ENCODE measurements at places on chromosomes 1 and 21. TPM values are rescaled to one million over a fixed set of nuclear protein-coding genes. Genes with fewer than 3 reads are reported as not detected.

DNA sequence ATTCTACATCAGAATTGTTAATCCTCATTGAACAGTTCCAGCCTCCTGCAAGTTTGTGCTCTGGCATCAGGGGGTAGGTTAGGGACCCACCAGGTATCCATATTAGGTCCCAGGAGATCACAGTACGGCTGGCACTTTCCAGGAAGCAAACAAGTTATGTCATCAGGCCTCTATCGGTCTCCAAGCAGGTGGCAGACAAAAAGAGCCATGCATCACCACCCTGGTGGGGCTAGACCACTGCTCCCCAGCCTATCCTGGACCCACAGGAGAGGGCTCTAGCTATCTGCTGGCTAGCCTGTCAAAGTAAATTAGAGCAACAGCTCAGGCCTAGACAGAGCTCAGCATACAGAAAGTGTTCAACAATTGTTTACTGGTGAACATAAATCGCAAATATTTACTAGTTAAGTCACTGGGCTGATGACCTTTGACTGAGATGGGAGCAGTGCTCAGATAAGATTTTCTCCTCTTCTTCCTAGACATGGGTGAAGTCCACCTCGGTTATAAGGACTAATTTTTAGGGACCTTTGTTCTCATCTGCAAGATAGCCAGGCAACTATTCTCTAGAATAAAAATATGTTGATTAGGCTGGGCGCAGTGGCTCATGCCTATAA is 6.4 kb downstream of the NUAK2 start:
- DNase-seq: no peak

- no peak for DNase-seq
These were observed 82.0 kb upstream of the GCLM start for GRCh38 chr1:93991271-93991670.

Gene ATP6V1G3
- 0.56 TPM for total RNA-seq

- DNase-seq: no peak
These were observed 61.8 kb downstream of the RUNX3 start for GRCh38 chr1:24868016-24868875.

Gene DENND2D
- 213 TPM for total RNA-seq

DNA sequence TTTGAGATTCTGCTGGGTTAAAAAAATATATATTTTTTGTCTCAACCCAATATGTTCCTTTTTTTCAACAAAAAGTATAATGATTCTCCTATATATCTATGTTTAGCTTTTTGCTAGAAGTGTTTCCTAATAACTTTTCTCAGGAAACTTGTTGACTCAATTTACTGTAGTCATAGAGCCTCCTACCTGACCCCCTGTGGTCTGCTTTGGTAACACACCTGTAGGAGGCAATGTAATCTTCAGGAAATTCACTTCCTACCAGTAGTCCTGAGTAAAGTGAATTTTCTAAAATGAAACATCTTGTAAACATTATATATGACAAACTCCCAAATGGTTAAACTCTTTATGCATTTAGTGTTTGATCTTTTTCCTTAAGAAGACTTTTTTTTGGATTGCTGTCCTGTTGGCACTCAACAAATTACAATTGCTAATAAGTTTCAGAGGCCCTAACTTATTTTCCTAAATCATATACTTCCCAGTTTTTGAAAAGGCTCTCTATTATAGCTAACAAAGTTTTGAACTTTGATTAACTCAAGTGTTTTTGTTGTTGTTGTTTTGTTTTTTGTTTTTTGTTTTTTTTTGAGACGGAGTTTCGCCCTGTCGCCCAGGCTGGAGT is 118.3 kb downstream of the OLFML2B start:
- DNase-seq: no peak

All from activated naive CD4-positive, alpha-beta T cell treated with anti-CD3 and anti-CD28 coated beads, Interleukin-2, amount 50 U/mL, for 72 hours (primary cell).